Nephron progenitor cell (in vitro differentiated cells): ENCODE measurements at places on chromosomes 1 and 21.

DNA sequence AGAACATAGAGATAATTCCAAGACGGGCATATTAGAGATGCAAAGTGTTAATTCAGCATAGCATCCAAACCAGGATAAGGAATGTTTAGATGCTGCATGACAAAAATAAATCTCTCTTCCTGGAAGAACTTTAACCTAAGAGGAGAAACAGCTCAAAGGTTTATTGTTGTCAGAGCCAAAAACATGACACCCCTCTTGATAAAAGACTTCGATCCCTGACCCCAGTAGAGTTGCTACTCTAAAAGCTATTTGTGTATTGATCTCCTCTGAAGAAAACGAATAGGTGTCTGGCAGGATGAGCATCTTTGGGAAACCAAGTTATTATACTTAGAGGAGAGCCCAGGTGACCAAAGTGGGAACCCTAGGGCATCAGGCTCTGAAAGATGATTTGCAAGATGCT, 158.1 kb downstream of the PIGK start:
- no peak for DNase-seq

DNA sequence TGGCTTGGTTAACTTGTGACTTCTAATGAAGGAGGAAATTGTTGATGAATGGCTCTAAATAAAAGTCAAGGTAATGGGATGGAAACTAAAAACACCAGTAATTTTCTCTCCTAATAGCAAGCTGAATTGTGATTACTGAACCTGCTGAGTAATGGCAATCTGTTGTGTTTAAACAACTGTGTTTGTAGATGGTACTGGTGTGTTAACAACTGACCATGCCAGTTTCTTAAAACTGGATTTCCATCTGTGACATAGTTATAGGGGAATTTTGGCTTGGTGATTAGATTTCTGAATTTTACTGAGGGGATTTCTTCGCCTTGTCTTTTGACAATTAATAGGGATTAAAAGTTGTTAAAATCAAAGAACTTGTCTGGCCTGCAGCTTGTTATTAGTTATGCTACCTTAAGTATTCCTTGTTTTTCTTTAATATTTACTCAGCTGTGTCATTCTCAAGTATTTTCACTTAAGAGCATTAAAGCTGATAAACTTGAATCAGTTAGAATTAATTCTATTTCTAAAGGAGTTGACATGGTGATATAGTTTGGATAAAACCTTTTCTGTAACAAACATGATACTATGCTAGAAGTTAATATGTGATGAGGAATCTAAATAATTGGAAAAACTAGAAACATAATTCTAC, 7.9 kb upstream of the ERO1B start:
- DNase-seq: no peak

DNA sequence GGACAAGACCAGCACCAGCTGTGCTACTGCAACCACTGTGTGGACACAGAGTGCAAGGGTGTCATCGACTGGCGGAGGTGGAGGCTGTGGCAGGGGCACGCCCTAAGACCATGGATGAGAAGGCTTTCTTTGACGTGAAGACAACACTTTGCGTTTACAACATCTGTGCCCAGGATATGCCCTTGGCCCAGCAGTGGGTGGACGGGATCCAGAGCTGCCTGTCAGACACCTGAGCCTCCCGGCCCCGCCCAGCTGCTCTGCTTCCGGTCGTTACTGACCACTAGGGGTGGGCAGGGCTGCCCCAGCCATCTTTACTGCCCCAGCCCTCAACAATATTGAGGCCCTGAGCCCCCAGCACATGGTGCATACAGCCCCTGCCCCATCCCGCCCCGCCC, 21.4 kb upstream of the NPPB start:
- no peak for DNase-seq

- DNase-seq: no peak
These were observed 7.2 kb upstream of the BECN2 start for GRCh38 chr1:241950390-241950789.

GRCh38 chr21:35217504-35218060, 168.5 kb upstream of the RUNX1 start:
- no peak for DNase-seq
